Stimulated activated CD4-positive, alpha-beta T cell treated with anti-CD3 and anti-CD28 coated beads, Interleukin-1b, Interleukin-23, amount 100 ng/mL, for 1 hour (primary cell): ENCODE measurements at places on chromosomes 3 and 15.

- no peak for DNase-seq
Measured at GRCh38 chr15:37134244-37134643, 33.9 kb upstream of the MEIS2 start.

GRCh38 chr3:184523825-184524615, 37.6 kb upstream of the EPHB3 start:
- no peak for DNase-seq

DNA sequence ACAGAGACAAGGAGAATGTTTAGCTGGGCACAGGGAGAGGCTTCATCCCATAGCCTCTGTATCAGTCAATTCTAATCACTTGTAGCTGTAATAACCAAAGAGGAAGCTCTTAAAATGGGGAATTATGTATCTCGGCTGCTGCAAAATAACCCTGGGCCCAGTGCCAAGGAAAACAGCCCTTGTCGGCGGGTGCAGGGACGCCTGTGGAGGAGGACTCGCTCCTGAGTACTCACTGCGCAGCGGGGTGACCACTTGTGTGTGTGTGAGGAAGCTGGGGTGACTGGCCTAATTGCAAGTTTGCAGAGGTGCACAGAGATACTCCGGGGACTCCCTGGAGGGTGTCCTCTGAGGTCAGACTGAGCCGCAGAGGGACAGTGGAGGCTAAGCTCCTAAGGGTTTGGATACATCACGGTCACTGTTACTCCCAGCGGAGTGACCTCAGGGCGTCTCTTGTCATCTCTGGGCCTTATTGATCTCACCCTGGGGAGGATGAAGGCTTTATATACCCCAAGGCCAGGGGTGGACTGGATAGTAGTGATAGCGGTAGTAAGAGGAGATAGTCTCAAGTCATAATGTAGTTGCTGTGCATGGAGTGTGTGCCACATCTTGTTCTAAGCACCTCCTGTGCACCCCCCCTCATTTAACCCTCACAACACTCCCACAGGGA, 37.2 kb downstream of the SLC6A6 start:
- DNase-seq: no peak

DNA sequence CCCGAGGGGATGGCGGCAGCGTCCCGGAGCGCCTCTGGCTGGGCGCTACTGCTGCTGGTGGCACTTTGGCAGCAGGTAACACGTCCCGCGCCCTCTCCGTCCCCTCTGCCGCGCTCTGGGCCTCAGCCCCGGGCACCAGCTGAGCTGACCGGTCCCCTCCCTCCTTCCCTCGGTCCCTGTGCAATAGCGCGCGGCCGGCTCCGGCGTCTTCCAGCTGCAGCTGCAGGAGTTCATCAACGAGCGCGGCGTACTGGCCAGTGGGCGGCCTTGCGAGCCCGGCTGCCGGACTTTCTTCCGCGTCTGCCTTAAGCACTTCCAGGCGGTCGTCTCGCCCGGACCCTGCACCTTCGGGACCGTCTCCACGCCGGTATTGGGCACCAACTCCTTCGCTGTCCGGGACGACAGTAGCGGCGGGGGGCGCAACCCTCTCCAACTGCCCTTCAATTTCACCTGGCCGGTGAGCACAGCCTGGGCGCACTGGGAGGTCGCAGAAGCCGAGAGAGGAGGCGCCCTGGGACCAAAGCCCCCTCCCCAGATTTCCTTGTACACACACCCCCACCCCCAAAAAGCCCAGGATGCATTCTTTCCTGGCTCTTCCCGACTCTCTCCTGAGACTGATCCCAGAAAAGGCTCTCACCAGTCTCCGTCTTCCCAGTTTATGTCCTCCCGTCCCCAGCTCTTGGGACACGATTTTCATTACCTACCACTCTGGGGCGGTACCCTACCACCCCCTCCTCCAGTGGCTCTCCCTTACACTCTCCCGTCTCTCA, 705 bp downstream of the DLL4 start:
- DNase-seq: no peak

DNA sequence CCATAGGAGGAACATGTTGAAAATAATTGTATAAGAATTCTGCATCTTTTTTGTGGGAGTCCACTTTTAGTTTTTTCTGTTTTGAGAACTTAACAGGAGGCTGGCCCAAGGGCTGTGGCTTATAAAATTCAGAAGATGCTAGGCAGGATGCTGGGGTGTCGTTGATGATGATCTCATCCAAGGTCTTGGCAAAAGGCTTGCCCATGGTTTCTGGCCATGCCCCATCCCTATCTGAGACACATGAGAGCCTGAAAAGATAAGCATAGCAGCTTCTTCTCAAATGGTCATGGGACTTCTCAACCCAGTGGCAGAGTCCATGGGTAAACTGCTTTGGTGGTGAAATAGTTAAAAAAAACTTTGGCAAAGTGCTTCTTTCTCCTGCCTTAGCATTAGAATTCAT, 35.2 kb downstream of the CMSS1 start:
- no peak for DNase-seq

GRCh38 chr3:190239325-190239724, 82.9 kb downstream of the CLDN1 start:
- DNase-seq: no peak

- no peak for DNase-seq
Measured at GRCh38 chr3:25568525-25569078, 96.1 kb downstream of the TOP2B start.

DNA sequence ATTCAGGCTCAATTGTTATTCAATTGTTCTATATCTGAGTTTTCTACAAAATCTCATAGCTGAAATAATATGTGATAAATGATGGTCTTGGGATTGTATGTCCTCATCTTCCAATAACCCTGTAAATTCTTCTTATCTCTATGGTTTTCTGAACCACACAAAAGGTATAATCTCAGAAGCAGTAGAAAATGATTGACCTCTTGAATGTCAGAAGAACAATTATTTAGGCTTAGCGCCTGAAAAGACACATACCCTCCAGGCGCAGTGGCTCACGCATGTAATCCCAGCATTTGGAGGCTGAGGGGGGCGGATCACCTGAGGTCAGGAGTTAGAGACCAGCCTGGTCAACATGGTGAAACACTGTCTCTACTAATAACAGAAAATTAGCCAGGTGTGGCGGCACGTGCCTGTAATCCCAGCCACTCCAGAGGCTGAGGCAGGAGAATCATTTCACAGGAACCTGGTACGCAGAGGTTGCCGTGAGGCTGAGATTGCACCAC, 288.0 kb upstream of the TBC1D5 start:
- DNase-seq: no peak

GRCh38 chr3:98508582-98508981, 11.1 kb downstream of the OR5K2 start:
- DNase-seq: no peak

DNA sequence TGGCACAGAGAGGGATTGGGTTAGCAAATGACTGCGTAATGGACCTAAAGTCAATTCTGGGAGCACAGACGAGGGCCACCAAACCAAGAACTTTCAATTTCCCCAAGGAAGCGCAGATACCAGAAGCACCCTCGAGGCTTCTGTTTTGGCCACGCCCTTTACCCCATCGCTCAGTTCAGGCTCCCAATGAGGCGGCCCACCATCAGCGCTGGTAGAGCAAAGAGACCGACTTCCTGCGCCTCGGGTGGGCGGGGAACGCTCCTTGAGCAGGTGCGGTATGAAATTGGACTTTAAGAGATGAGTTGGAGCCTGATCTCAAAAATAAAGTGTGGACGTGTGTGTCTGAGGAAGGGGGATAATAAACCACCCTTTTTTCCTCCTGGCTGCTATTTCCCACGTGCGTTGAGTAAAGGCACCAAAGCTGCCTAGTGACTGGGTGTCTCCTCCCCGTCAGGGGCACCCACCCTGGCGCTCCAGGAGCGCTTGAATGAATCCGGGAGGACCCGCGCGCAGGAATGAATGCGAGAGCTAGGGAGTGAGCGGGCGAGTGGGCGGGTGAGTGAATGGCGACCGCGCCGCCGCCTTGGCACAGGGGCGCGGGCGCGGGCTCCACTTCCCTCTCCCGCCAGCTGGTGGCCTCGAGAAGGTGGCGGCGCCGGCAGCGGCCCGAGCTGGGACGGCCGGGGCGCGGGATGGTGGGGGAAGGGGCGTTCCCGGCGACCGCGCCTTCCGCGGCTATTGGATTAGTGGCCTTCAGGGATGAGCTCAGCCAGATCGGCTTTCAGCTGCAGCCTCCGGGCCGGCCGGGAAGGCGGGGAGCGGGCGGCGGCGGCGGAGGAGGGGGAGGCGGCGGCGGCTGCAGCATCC, at the start of gene SPSB4:
TSS of gene SPSB4 (plus strand) at position 772 of the 867 bp plus-strand sequence. CDS start 14,758 bp downstream, outside the sequence.
- DNase-seq: no peak

GRCh38 chr15:86163816-86164215, 84.1 kb downstream of the AGBL1 start:
- DNase-seq: no peak

- no peak for DNase-seq
Measured at GRCh38 chr3:188319569-188319968, 165.6 kb downstream of the LPP start.

GRCh38 chr3:102084006-102084405, 234.7 kb downstream of the NFKBIZ start:
- no peak for DNase-seq

DNA sequence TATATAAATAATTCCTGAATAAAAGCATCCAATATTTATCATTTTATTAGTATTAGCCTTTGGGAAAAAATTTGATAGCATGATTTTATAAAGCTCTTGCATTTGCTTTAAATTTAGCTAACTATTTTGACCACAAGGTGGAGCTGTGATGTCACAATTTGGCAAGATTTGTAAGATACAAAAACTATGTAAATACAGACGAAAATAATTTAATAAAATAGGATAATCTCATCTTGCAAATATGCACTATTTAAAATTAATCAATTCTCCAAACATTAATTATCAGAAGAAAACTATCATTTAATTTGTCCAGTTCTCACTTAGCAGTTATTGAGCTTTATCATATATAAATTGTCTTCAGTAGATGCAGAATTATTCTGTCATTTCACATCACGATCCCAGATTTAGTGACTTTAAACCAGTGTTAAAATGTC, 95.4 kb downstream of the PLOD2 start:
- DNase-seq: no peak

- DNase-seq: no peak
Measured at GRCh38 chr3:82081351-82081750, 319.9 kb upstream of the GBE1 start.

DNA sequence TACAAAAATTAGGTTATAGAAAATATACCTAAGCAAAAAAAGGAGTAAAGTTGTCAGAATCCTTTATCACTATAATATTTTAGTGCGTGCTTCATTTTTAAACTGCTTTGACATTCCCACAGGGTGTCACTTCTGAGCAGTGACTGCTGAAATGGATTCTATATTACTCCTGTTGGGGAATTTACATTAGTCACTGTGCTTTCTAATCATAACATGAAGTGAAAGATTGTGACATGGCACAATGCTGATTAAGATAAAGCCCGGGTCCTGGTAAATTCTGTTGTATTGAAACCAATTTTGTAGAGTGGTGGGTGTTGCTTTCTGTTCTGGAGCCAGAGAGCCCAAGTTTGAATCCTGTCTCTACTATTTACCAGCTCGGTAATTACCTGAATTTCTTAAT, 36.4 kb upstream of the EHHADH start:
- no peak for DNase-seq

GRCh38 chr15:40755812-40756208, 756 bp upstream of the RMDN3 start:
- no peak for DNase-seq

DNA sequence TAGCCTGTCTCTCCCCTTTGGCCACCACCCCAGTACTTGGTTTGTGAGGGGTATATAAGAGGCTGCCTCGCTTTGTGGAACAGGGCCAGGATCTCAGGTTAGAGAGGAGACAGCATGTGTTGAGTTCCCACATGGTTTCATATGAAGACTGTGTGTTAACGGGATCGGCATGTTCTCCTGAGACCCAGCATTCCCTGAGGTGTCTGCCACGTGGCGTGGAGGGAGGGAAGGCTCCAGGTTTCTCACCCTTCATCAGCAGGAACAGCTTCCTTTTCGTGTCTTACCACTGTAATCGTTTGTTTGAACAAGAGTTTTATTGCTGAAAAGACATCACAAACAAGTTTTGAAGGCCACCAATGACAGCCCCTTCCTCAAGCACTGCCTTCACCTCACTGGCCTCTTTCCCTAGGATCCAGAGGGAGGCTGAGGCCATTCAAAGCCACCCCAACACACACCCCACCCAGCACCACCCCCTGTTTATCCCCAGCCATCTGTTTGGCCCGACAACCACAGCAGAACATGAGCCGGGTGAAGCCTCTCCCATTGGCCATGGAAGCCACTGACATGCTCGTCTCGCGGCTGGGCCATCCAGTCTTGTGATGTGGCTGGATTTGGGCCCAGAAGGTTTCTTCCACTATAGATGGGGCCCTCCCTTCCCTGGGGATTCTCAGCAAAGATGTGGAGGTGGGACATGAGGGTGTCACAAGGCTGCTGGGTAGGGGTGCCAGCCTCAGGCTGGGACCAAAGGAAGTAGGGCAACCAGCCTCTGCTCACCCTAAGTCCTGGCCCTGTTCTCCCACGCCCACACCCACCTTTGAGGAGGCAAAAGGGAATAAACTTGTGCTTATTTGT, 10.0 kb downstream of the BHLHE40 start:
- no peak for DNase-seq

- DNase-seq: no peak
Measured at GRCh38 chr15:65414841-65415621, 7.7 kb downstream of the IGDCC4 start.

DNA sequence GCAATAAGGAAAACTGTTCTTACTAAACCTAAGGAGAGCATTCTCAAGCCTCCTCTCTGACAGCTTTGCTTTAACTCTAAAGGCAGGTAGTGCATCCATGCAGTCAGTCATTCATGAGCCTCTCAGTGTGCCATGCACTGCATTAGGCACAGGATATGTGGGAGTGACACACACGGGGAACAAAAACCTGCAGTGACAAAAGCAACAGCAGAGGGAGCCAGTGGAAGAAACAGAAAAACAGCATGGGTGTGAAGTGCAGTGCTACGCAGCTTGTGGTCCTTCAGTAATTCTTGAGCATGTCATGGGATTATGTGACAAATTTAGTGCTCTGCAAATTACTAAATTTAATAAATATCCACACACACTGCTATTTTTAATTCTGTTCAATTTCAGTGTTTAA, 230.7 kb downstream of the BBX start:
- no peak for DNase-seq

DNA sequence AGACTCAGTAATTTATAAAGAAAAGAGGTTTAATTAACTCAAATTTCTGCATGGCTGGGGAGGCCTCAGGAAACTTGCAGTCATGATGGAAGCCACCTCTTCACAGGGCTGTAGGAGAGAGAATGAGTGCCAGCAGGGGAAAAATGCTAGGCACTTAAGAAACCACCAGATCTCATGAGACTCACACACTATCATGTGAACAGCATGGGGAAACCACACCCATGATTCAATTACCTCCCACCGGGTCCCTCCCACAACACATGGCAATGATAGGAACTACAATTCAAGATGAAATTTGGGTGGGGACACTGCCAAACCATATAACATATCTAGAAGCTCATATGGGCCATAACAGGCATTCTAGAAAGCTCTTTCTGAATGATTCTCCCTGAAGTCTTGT, 190.3 kb downstream of the WNT5A start:
- DNase-seq: no peak

DNA sequence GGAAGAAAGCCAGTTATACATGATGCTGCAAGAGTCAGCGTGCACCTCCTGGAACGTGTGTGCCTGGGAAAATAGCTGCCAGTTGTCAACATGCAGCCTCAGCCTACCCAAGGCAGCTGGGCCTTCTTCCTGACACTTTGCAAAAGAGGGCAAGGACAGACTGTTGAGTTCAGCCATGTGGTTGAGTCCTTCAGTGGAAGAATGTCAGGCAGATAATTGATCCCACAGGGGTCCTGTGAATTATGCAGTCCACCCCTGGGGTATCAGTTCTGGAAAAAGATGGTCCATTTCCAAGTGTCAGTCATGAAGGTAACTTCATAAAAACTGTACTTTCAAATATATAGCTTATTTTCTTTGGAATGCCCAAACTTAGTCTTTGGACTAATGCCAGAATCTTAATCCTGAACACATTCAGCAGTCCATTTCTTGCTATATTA, 79.6 kb downstream of the ARNT2 start:
- no peak for DNase-seq
